Stimulated activated CD8-positive, alpha-beta memory T cell treated with anti-CD3 and anti-CD28 coated beads, Interleukin-7, amount 100 ng/mL, for 24 hours (primary cell): ENCODE measurements at places on chromosomes 16 and 17.
A peak's percentile ranks its signal among the peaks of the same experiment; 100 is the strongest.

DNA sequence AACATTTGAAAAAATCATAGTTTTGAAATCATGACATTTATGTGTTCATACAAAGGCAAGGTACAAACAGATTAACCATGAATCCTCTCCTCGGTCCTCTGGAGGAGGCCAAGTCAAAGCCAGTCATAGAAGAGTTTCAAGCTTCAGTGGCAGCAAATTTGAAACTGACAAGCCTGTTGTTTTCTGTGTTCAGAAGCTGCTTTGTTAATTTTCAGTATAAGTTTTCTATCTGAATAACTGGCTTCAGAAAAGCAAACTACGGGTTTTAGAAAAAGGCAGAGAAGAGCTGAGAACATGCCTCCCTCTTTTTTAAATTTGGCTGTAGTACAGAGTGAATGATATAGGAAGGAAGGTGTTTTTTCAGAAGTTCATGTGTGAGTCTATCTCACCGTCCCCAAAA, 79.6 kb upstream of the CLEC18B start:
- no peak for DNase-seq

DNA sequence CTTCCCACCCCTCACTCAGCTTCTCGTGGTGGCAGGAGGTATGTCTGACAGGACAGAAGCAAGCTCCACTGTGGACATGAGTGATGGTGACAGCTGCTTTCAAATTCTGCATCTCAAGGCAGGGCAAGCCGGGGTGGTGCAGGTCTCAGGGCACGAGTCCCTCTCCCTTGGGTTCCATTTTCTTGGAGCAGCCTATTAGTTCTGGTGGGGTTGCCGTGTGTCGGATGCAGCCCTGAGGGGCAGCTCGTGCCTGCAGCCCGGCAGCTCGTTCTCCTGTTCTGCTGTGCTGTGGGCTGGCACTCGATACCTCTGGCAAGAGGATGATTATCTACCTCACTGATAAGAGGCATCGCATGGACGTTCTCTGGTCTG, 16.5 kb upstream of the CLEC18C start:
- DNase-seq = no peak

GRCh38 chr17:78882540-78883088, 20.4 kb downstream of the CEP295NL start:
- no peak for DNase-seq

- DNase-seq = no peak
These were observed 96.1 kb upstream of the ELAC2 start for GRCh38 chr17:13113821-13114525.

GRCh38 chr17:79920751-79921410, 81.6 kb upstream of the CBX4 start:
- no peak for DNase-seq

GRCh38 chr16:3143598-3144320, 8.9 kb downstream of the ZNF213 start:
- DNase-seq = no peak

GRCh38 chr17:36938566-36939051, 1.3 kb downstream of the LHX1 start:
- DNase-seq = no peak

DNA sequence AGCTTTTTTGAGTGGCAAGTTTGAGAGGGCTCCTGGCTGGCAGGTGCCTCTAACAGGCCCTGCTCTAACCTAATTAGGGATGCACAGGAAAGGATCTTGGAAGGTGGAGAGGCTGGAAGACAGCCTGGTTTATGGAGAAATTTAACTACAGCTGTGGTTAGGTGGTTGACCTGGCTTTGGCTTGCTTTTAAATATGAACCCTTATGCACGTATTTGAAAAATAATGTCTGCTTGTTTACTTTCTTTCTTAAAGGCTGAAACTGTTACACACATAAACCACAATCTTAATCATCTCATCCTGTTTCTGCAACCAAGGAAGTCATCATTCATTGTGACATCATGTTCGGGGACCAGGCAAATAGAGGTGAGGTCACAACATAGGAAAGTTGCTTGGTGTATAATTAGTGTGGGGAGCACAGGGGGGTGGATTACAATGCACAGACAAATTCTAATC, 23.1 kb upstream of the DHRS13 start:
- no peak for DNase-seq

DNA sequence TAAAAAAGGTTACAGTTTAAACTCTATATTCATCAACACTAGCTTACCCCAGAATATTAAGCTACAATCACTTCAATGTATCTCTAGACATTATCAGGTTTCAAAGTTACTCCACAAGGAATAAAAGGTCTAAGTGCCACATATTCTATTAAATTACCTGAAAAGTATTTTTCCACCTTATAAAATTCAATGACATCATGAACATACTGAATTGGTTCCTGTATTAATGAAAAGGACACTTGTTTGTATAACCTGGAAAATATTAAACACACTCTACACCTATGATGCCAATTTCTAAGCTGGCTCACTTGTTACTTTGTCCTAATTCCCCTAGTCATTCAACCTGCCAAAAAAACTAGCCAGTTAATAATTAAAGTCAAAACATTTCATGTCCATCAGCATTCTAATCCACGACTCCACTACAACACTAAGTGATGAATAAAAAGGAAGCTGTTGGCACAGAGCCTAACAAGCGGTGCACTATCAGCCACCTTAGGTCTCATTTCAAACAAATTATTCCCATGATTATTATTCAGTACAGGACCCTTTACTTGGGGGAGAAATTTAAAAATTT, 12.2 kb downstream of the MED13 start:
- DNase-seq = no peak

GRCh38 chr17:67121316-67121891, 77.0 kb downstream of the CACNG1 start:
- DNase-seq = no peak

DNA sequence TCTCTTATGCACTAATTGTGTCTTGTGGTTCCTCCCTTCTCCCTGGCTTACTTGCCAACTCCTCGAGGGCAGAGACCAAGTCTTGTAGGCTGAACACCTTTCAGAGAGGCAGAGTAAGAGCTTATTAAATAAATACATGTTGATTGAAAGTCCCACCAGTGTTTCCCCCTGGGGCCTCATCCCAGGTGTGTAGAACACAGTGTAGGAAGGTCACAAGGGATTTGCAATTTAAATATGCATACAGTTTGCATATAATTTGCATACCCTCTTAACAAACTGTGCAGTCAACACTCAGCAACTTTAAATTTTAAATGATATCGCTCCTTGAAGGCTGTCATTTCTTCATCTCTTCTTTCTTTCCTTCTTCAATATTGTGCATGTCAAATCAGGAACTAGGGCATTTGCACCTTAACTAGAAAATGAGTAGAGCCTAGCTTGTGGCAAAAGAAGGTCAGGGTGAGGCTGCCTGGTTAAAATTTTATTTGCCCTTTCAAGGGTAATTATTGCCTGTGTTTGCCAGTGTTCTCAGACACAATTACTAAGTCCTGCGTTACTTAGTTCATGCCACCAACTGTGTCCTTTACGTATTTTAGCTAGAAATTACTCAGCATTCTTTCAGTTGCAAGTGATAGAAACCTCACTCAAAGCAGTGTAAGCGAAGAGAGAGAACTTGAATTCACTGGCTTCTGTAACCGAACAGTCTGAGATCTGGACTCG, 465.7 kb downstream of the HAPSTR1 start:
- no peak for DNase-seq

- DNase-seq = no peak
These were observed 3.4 kb upstream of the PRSS8 start for GRCh38 chr16:31138621-31139578.

GRCh38 chr17:54795046-54795445, 105.6 kb upstream of the TOM1L1 start:
- no peak for DNase-seq

- DNase-seq = peak; percentile 23
These were observed 989 bp upstream of the DUSP14 start for GRCh38 chr17:37488607-37489196.

GRCh38 chr17:2053380-2054261, 1.3 kb upstream of the HIC1 start:
- DNase-seq = no peak

- DNase-seq = no peak
These were observed 5.0 kb downstream of the TSR3 start for GRCh38 chr16:1346422-1347285.

DNA sequence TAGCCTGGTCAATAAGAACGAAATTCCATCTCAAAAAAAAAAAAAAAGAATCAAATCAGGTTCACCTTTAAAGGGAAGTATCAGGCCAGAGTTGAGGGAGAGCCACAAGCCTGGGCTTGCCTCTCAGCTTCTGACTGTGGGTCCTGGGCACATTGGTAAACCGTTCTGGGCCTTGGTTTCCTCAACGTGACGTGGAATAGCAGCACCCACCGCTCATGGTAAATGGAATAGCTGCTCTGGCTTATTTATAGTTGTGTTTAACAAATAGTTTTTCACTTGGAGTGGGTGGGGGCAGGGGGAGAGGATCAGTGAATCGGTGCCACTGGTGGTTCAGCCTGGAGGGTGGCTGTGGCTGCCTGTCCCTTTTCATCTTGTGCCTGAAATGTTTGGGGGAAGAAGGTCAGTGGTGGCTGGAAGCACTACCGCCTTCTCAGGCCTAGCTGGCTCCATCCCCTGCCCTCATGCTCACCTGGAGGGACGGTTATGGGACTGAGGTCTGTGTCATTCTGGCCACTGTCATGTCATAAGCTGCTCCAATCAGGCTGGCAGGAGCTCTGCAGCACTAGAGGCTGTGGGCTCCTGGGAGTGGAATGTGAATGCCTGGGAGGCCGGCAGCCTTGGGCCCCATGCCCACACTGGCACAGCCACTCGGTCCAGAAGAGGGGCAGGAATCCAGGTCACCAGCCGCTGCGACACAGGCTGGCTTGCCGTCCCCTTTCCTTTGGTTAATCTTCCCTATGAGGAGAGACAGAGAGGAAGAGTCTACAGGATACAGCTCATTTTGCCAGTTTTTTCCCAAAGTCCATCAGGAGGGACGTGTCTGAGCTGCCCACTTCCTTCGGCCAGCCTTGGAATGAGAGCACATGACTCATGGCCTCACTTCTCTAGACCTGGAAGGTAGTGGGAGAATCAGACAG, 27.0 kb downstream of the CCR7 start:
- no peak for DNase-seq

DNA sequence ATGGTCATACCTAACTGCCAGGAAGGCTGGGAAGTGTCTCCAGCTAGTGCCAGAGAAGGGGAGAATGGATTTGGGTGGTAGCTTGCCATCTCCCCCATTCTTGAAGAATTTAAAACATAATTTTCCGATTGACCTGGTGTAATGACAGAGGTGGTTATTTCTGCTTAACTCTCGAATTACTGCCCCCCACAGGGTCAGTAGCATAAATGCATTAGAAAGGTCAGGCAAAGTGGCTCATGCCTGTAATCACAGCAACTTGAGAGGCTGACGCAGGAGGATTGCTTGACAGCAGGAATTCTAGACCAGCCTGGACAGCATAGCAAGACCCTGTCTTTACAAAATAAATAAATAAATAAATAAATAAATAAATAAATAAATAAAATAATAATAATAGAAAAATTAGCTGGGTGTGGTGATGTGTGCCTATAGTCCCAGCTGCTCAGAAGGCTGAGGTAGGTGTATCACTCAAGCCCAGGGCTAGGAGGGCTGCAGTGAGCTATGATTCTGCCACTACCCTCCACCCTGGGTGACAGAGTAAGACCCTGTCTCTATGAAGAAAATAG, 27.5 kb downstream of the TMC7 start:
- DNase-seq = no peak

DNA sequence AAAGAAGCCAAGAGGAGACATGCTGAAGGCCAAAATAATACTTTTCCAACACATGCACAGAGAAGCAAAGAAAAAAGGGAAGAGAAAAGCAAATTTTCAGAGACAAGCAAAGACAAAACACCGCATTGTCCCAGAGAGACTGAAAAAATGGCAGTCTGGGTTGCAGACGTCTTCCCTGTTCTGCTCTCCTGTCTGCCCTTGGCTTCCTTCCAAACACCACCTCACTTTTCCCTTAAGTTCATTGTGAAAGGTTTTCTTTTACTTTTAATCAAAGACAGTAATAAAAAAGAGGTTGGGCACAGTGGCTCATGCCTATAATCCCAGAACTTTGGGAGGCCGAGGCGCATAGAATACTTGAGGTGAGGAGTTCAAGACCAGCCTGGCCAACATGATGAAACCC, 21.2 kb upstream of the VAT1L start:
- no peak for DNase-seq

DNA sequence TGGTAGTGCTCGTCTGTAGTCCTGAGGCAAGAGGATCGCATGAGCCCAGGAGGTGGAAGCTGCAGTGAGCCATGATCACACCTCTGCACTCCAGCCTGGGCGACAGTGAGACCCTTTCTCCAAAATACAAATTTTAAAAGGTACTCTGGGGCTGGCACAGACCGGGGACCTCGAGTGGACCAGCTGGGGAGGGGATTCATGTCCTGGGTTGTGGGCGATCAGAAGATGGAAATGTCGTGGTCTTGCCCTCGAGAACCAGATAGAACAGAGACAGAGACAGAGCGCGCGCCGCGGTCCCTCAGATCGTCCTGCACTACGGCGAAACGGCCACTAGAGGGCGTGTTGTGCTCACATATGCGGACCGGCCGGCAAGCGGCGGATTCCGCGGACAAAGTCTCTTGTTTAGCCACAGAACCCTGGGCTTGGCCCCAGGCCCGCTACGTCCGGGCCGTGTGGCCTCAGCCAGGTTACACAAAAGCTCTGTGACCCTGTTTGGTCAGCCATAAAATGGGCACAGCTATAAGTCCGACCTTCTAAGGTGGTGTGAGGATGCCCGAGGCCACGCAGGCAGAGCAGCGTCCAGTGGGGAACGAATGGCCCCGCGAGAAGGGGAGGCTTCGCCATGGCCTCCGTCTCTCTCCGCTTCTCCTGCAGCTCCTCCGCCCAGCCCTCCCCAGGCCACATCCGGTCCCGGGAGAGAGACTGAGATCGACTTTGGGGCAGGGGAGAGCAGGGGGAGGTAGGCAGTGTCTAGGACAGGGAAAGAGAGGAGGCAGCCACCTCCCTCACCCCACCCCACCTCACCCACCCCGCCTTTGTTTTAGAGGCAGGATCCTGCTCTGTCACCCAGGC, 14.6 kb upstream of the SBK1 start:
- peak; percentile 73 for DNase-seq

DNA sequence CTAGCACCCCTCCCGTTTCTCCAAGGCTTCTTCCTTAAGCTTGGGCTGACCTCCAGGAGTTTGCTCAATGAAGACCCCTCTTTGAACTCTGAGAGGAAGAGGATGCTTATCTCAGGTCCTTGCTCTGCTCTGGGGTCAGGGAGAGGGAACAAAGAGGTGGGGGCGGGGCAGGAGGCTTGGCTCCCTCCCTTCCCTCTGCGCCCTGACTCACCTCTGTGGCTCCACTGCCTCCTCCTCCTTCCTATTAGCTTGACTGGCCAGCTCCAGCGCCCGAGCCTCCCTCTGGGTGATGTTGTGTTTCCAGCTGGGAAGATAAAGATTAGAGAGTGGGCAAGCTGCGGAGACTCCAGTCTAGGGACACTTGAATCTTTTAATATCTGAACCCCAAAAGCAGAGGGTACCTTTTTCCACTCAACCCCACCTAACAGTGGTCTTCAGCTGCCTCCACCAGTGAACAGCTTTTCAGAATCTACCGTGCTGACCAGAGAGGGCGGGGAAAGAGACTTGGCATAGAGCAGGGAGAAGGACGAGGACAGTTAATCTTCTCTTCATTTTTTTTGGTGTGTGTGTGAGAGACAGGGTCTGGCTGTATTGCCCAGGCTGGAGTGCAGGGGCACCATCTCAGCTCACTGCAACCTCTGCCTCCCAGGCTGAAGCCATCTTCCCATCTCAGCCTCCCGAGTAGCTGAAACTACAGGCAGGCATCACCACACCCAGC, 6.7 kb downstream of the GIP start:
- no peak for DNase-seq

GRCh38 chr16:48946686-48947370, 334.8 kb downstream of the CBLN1 start:
- no peak for DNase-seq
